ENCODE measurements at places on chromosomes 6 and 20.

DNA sequence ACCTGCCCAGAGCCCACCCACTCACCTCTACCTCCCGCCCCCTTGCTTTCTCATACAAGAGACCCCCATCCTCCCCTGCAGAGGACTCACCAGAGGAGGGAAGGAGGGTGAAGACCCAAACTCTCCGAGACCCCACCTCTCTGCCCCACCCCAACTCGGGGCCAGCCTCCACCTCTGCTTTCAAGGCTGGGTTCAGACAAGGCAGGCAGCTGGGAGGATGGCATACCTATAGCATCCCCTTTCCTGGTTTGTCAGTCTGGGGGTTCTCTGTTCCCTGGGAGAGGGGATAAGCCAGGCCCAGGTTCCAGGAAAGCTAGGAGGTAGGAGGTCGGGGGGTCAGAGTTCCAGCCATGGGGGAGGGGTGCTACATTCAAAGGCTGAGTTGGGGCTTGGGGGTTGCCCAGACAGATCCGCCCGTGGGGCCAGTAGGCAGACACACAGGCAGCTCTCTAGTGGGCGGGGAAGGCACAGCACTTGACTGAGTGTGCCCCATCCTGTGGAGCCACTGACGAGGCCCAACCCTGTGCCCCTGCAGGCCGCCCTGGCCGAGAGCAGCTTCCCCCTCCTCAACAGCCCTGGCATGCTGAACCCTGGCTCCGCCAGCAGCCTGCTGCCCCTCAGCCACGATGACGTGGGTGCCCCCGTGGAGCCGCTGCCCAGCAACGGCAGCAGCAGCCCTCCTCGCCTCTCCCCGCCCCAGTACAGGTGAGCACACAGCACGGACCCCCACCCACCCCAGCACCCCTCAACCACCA lies 40.8 kb upstream of the MDFI start:
- no peak for DNase-seq

- peak; percentile 100 for DNase-seq
Measured at GRCh38 chr6:113632220-113632864, 224.8 kb upstream of the MARCKS start.

DNA sequence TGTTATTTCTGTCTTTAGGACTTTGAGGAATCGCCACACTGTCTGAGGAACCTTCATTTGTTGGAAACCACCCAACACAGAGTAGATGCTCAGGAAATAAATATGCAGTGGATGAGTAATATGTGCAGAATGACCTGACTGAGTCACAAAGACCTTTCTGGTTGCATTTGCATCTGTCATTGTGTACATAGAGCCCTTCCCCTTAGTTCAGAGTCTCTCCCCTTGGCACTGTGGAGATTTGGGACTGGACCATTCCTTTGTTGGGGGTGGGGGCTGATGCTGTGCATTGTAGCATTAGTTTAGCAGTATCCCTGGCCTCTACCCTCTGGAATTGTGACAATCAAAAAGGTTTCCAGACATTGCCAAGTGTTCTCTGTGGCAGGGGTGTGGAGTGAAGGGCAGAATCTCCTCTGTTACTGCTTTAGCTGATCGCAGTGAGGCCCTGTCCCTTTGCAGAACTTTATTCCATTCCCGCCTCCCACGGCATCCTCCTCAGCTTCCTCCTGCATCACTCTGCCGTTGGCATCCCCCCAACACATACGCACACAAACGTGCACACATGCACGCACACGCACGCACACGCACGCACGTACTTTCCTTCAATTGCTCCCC lies 64.5 kb downstream of the EYA2 start:
- peak; percentile 99 for DNase-seq

DNA sequence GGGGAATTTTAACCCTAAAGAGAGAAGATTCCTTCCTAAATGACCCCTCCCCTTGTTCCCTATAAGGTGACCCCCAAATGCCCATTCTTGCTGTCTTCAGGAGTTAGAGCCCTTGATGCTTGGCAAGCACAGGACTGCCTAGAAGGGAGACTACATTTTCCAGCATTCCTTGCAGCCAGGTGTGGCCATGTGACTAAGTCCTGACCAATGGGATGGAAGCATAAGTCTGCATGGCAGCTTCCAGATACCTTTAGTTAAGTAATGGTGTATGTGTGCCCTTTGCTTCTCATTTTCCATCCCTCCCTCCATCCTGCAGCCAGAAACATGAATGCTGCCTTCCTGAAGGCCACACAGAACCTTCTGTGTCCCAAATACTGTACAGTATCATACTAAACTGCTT lies 5.5 kb downstream of the BFSP1 start:
- DNase-seq, result peak; percentile 78

Measured in bronchial epithelial cell (primary cell).